ENCODE measurements at places on chromosomes 12 and 14.

DNA sequence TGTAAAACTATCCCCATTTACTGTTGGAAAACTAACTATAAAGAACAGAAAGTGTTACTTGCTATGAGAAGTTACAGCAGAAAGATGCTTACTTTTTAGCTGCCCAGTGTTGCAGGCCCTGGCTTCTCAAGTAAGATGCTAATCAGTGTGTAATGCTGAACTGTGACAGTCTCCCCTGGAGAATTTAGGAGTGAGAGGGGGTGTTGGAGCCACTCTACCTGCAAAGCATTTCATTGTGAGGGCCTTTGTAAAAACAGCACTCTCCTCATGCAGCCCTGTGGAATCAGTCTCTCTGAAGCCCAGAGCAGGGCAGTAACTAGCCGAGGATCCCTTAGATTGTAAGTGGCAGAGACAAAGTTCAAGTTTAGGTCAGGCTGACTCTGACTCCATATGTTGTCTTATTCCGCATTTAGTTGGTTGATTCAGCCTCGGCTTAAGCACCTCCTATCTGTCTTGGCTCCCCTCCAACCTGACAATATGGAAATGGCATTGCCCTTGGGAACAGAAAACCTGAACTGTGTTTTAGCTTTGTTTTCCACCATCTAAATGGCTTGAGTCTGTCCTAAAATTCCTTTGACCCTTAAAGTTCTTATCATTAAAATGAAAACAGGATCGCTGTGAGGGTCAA lies 141.3 kb downstream of the PRKCH start:
- peak; percentile 68 for DNase-seq

DNA sequence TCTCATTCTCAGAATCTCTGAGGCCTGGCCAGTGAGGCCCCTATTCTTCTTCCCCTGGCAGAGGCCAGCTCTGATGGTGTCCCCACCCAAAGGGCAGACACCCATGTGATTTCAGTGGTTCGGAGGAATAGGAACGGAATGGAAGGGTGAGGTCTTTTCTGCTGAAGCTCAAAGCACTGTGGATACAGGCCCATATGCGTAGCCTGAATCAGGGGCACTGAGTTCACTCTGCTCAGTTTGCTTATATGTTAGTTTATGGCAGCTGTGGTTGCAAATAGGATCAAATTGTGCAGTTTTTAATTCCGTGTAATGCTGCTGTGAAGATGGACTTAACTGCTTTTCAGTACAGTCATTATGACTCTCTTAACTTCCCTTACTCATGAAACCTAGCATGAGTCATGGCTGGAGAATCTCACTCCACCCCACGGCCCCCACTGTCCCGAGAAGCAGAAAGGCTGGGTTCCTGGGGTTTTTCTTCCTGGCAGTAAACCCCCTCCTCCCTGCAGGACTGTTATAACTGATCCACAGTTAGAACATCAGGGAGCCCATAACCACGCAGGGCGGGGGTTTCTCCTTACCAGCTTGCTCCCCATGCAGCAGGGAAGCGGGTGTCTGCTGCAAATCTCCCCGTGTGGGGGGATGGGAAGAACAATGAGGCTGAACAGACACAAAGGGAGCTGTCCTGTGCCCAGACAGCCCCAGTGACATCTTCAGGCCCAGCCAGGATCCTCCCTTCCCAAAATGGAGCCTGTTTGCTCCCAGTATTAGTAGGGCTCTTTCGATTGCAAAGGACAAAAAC lies 122.7 kb downstream of the SLC38A6 start:
- peak; percentile 14 for DNase-seq

DNA sequence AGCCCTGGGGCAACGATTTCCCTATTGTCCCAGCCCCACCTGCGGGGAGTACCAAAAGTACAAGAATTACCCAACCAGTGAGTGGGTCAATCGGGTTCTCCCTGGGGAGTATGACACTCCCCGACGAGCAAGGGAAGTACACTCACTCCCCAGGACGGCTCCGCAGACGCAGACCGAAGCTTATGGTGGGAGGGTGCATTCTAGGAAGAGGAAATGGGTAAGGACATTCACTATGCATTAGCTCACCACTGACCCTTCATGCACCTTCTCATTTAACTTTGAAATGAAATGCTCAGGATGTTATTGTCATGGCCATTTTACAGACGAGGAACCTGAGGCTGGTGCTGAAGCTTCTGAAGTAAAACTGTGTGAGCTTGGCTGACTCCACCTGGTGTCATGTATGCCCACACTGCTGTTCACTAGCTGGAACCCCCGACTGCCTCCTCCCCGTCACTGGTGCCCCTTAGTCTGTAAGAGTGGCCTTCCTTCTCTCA lies 45.8 kb upstream of the TMED10 start:
- no peak for DNase-seq

- no peak for DNase-seq
Measured at GRCh38 chr12:88242571-88242925, 100.4 kb downstream of the TMTC3 start.

DNA sequence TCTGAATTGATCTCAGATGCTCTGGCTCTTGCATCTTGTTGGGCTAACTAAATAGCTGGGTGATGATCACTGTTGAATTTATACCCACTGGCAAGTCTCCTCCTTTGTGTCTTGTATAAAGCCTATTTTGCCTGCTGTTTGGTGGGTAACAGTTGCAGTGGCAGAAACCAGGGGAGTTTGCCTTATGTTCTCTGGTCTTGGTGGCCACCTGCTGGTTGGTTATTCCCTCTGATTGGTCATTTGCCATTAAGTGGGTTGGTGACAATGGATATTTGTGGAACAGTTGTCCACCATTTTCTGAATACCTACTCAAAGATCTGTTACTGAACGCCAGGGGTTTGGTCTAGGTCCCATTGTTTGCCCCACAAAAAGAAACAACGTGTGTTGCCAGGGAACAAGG lies 52.1 kb downstream of the AVPR1A start:
- DNase-seq, result peak; percentile 55

DNA sequence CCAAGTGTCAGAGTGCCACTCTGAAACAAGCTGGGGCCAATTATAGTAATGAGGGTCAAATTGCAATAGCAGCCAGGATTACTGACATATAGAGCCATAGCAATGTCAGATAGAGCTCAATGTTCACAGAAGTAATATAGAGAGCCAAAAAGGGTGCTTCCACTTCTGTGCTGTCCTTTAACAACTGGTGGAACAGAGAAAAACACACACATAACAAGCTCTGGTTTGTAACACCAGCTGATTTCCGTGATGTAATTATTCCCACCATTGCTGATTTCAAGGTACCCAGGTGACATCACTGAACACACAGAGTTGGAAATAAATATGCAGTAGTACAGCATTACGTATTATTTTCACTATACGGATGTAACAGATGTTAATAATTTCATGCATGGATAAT lies 3.0 kb upstream of the CLEC2B start:
- DNase-seq, result no peak

All from WERI-Rb-1 (cell line).